Panc1 (cell line): ENCODE measurements at places on chromosomes 3 and 15. TPM values are rescaled to one million over a fixed set of nuclear protein-coding genes. Genes with fewer than 3 reads are reported as not detected.

Gene P2RY14
- not detected for total RNA-seq

Gene COPS2
- total RNA-seq = 69.4 TPM

Gene PARP3
- total RNA-seq = 16.1 TPM

Gene POTEB3
- total RNA-seq = not detected

Gene KATNBL1
- 46.1 TPM for total RNA-seq

Gene CLDN18
- total RNA-seq = 0.08 TPM

Gene PARP9
- total RNA-seq = 14.5 TPM

Gene HRG
- total RNA-seq = not detected

Gene ARNT2
- 16.8 TPM for total RNA-seq

Gene RTP3
- total RNA-seq = not detected

Gene MUSTN1
- total RNA-seq = 0.49 TPM

Gene CPNE4
- total RNA-seq = not detected

Gene SCG3
- total RNA-seq = 0.62 TPM

Gene TUSC7
- total RNA-seq = not detected

Gene CKMT1A
- 4.6 TPM for total RNA-seq

Gene ALS2CL
- 2.7 TPM for total RNA-seq

Gene KLHL40
- not detected for total RNA-seq

Gene C3orf80
- 0.05 TPM for total RNA-seq

Gene NEK11
- 9.5 TPM for total RNA-seq

Gene TM4SF4
- 0.46 TPM for total RNA-seq

Gene SMCO1
- total RNA-seq = not detected

Gene SLC24A5
- total RNA-seq = not detected

Gene CLRN1
- not detected for total RNA-seq

Gene ZBTB20
- 4.1 TPM for total RNA-seq

Gene P2RY1
- total RNA-seq = 0.08 TPM

Gene SPINT1
- 32.7 TPM for total RNA-seq

Gene GLDN
- total RNA-seq = 0.57 TPM

Gene SEMA5B
- 1.2 TPM for total RNA-seq

Gene CELSR3
- 7.7 TPM for total RNA-seq

Gene SLC22A14
- 0.13 TPM for total RNA-seq

Gene RBM5
- 86.6 TPM for total RNA-seq

Gene SOX14
- total RNA-seq = not detected

Gene AP3B2
- 0.95 TPM for total RNA-seq

Gene ADAMTS7
- 1.0 TPM for total RNA-seq

Gene FANCD2OS
- not detected for total RNA-seq

Gene SLC51B
- 0.51 TPM for total RNA-seq

Gene ROPN1B
- 0.26 TPM for total RNA-seq

Gene PAQR9
- 0.36 TPM for total RNA-seq

Gene TMC3
- total RNA-seq = not detected

Gene GOLGA6A
- total RNA-seq = 0.05 TPM
